SW 1271 (cell line): ENCODE measurements at places on chromosomes 12 and 14.
A peak's percentile ranks its signal among the peaks of the same experiment; 100 is the strongest.

DNA sequence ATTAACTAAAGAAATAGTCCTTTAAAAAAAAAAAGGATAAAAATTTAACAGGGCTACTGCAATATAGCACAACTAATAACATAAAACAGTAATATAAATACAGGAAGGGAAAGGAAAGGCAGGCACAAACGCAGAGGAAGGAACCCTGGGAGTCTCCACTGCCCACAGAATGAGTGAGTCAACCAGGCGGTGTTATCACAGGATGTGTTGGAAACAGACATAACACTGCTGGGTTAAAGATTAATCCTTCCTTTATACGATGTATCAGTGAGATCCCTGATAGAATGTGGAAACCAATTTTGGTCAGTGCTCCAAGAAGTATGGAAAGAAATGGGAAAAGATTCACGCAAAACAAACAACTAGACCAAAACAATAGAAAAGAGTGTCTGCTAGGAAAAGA is 47.9 kb downstream of the FGD6 start:
- DNase-seq, result peak; percentile 82

DNA sequence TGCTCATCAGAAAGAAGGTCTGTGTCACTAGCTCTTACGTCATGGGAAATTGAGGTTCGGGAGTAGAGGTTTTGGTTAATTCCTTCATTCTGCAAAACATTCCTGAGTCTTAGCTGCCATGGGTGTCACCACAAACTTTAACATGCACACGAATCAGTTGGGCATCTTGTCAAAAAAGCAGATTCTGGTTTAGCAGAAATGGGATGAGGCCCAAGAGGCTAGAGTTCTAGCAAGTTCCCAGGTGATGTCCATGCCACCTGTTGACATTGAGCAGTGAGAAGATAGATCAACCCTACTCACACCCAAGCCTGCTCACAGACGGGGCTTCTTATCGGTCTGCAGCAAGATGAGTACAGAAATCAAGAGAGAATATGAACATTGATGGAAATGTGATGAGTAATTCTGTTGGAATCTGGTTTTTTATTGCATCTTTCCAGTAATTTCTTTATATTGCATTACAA is 11.7 kb upstream of the RIN3 start:
- DNase-seq, result no peak

- DNase-seq, result peak; percentile 21
These were observed 106.0 kb upstream of the TMTC1 start for GRCh38 chr12:29889737-29890136.

GRCh38 chr14:99333214-99333613 is 61.2 kb upstream of the BCL11B start:
- no peak for DNase-seq

DNA sequence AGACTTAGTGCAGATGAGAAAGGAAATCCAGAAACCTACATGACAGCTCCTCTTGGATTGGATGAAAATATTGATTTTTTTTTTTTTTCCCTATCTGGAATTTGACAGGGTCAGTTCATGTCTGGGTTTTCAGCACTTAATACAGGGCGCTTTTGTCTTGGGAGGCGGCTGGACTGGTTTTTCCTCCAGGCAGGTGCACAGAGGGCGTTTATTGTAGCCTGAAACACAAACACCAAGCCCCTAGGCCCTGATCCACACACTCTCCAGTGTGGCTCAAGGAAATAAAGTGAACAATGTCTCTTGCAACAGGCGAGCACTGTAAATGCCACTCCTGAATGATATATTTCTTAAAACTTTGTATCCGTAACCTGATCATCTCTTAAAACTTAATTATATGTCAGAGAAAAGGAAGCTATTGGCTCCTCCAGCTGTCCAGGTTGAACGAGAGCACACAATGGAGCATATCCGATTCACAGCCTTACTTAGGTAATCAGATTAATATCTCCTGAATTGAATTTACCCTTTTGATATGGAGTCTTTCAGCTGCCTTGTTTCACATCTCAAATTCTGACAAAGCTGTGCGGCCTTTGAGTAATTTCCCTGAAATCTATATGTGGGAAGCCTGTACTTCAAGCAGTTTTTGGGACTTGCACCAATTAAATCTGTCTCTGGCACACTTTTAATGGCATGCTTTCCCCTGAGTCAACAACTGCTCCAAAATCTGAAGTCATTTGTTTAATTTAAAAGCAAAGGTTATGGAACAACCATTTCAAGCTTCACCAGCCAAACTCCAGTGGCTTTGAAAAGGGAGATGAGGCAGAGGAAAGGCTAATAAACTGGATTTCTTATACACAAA is 485.7 kb downstream of the ZFP36L1 start:
- no peak for DNase-seq

DNA sequence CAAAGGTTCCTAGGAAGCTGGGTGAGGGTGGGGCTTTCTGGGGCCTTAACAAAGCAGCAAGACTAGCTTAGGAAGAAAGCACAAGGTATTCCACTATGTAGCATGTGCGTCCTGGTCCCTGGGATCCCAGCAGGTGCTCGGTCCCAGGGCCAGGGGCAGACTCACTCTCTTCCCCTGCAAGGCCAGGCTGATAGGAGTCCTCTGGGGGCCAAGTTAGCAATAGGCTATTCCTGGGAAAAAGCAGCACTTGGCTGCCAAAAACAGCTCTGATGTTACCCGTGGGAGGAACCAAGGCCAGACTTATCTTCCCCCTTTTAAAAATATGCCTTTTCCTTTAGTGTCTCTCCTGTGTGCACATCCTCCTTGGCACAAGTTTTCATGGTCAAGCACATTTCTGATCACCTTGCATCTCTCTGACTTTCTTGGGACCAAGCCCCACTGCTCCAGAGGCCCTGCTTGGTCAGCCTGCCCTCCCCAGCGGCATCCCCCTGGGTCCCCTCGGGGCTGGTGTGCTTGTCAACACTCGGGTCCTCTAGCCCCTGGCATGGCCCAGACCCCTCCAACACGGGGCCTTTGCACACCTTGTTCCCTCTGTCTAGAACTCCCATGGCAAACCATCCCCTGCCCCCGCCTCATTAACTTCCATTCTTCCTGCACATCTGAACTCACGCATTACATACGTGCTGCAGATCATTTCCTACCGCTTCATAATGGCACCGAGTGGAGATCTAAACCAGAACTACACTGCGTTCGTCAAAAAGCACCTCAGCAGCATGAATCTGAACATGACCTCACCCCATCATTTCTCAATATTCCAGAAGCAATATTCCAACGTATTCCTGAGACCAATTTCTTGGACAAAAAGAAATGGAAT is 21.9 kb downstream of the CCDC92 start:
- no peak for DNase-seq

DNA sequence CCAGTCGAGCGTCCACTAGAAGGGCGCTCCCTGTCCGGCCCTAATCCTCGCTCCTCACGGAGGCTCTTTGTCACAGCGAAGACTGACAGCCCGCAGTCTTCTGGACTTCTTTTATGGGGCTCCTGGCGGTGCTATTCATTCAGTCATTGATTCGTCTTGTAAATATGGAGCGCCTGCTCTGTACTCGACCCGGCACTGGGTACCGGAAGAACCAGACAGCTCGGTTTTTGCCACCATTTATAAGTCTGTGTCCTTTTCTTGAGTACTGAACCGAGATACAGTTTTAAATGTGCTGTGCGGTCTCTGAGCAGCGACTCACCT is 570 bp downstream of the DMAC2L start:
- DNase-seq, result peak; percentile 82

GRCh38 chr14:22979748-22980392 is 2.5 kb downstream of the AJUBA start:
- no peak for DNase-seq

DNA sequence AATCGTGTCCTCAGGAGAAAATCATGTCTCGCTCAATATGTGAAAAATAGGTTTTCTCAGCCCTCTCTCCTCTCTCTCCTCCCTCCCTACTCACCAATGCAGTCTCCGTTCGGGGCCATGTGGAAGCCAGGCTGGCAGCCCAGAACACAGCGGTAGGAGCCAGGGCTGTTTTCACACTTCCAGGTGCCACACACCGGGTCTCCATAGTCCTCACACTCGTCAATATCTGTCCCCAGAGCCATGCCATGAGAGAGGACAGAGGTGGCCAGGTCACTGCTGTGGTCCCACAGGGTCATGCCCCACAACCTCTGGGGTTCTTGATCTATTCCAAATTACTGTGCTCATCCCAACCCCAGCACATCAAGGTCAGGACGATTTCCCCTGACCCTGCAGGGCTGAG is 13.5 kb downstream of the ISCA2 start:
- DNase-seq, result no peak

DNA sequence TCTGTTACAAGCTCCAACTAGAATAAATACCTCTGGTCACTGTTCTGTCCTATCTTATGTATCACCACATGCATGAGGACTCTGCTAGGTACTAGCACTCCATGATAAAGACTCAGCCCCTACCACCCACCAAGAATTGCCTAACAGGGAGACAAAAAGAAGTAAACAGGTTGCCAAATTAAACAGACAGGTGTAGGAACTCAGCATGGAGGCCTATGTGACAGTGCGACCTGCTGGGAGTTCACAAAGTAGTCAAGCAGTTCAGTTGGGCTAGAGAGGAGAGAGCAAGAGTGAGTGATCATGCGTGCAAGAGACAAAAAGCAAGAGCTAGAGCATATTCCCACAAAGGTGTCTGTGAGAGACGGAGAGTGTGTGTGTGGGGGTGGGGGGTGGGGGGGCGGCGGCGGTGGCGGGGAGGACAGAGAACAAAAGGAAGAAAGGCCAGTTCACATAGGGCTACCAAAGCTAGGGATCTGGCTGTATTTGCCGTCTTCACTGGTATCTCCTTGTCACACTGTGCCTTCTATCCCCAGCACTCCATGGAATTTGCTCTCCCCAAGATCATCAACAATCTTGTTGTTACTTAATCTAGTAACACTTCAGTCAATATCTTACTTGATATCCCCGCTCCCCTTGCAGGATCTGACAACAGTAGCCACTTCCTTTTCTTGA is 81.2 kb downstream of the SPPL3 start:
- no peak for DNase-seq

- no peak for DNase-seq
These were observed 61.6 kb downstream of the PPP2R5C start for GRCh38 chr14:101823066-101823465.

GRCh38 chr12:6779708-6780432 is 7.5 kb downstream of the LAG3 start:
- no peak for DNase-seq

DNA sequence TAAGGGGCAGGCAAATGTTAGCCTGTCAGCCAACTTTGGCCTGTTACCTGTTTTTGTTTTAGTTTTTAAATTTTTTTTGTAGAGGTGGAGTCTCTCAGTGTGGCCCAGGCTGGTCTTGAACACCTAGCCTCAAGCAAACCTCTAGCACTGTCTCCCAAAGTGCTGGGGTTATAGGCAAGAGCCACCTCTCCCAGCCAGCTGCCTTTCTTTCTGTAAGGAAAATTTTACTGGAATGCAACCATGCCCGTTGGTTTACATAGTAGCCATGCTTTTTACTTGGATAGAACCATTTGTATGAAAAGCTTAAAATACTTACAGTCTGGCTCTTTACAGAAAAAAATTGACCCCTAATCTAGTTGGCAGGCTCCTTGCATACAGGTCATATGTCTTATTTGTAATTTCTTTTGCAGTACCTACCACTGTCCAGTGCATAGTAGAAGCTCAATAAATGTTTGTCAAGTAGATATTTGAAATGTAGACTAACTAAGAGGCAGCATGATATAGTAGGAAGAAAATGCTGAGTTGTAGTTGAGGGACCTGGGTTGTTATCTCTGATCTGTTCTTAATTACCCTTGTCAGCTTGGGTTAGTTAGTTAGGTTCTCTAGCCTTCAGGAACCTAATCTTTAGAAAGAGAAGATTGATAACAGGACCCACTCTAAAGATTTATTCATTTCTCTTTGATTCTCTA is 4.7 kb downstream of the MDM2 start:
- no peak for DNase-seq

DNA sequence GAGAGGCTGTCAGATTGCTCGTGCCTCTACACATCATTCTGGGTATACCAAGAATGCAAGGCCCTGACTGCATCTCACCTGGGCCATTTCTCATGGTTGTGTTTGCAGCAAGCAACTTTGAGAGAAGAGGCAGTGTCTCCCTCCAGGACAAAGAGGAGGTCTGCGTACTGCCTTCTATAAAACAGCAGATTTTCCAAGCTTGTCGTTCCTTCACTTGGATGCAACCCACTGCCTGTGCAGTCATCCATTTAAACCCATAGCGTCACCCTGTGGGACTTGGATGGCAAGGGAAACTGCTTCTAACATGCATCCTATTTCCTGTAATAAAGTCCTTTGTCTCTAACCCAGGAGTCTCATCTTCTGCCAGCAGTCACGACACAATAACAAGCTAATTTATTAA is 1.3 kb downstream of the POMT2 start:
- no peak for DNase-seq

DNA sequence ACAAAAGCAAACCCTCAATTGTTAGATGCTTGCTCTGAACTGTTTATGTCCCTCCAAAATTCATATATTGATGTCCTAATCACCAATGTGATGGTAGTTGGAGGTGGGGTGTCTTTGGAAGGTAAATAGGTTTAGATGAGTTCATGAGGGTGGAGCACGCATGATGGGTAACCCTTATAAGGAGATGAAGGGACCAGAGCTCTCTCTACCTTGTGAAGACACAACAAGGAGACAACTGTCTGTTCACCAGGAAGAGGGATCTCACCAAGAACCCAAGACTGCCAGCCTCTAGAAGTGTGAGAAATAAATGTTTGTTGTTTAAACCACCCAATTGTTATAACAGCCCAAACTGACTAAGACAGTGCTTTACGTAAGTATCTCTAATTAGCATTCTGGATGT is 27.0 kb downstream of the DHRS2 start:
- no peak for DNase-seq

DNA sequence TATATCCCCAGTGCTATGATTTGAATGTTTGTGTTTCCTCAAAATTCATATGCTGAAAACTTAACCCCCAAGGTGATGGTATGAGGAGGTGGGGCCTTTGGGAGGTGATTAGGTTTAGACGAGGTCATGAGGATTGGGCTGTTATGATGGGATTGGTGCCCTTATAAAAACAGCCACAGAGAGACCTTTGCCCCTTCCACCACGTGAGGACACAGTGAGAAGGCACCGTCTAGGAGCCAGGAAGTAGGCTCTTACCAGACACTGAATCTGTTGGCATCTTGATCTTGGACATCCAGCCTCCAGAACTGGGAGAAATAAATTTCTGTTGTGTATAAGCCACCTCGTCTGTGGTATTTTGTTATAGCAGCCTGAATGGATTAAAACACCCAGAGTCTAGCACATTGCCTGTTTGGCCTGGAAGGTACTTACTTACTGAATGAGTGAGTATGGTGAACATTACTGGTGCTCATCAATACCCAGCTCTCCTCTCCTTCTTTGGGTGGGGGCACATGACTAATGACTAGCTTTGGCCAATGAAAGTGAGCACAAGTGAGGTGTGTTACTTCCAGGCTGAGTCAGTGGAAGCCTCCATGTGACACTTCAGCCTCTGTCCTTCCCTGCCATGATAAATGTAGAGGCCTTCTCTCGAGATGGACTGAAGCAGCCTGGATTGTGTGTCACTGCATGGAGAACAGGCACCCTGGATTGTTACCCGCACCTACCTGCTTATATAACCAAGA is 72.4 kb upstream of the CHST11 start:
- DNase-seq, result no peak
